ENCODE measurements at places on chromosomes 5 and 9.

- DNase-seq = no peak
Observed at GRCh38 chr5:137696481-137696880, 39.4 kb downstream of the KLHL3 start.

DNA sequence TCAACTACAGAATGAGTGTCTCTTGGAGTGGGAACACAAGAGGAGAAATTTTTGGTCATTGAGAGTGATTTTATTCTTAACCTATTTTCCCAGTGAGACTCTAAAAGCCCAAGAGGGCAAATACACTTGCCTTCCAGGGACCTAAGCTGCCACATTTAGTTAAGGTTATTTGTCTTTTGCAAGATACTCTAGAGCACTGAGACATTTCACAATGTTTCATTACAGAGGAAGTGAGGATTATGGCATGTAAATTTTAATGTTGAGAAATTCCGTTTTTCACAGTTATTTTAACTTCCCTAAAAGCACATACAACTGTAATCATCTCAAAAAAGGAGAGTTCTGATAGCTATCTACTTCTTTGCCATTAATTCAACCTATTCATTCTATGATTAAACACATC is 38.7 kb upstream of the RAB3C start:
- no peak for DNase-seq

DNA sequence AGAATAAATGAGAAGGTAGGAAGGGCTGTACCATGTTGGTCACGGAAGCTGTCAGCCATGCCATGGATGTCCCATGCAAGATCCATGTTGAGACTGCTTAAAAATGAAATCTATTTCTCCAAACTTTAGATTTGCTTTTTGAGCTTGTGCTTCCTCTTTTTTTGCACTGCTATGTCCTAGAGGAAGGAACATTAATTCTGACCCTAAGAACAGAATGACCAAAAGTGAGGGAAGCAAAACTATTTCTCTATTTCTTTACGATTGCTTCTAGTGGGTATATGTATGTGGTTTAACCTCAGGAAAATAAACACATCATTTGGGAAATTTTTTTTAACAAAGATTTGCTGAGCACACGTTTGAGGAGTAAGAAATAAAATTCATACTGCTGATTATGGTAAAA is 84.6 kb downstream of the USP20 start:
- DNase-seq = no peak

- no peak for DNase-seq
Observed at GRCh38 chr5:78591138-78591612, 57.4 kb downstream of the LHFPL2 start.

- DNase-seq = no peak
Observed at GRCh38 chr5:15073453-15073852, 201.9 kb upstream of the ANKH start.

DNA sequence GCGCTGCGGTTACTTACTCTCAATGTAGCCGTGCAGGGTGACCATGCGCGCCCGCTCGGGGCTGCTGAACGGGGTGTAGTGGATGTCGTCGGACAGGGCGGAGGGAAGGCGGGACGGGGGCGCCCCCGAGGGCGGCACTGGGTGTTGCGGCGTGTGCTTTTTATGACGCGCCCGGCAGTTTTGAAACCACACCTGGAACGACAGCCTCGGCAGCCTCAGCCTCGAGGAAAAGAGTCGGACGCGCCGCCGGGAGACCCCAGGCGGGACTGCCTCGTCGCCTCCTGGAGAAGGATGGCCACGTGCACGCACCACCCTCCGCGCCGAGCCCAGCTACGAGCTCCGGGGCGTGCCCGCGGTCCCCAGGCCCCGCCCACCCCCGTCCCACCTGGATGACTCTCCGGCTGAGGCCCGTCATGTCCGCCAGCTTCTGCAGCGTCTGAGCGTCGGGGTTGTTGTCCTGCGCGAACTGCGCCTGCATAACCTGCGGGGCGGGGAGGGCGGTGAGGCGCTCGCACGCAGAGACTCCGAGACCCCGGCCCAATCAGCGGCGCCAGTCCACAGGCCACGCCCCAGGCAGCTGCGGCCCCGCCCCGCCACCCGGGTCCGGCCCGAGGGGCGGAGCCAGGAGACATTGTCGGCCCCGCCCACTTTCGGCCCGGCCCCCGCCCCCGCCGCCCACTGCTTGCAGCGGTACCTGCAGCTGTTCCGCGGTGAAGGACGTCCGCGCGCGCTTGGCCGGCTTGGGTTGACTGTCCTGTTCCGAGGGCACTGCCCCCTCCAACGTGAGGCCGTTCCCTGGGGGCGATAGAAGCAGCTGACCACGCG is 15.0 kb downstream of the LHX6 start:
- no peak for DNase-seq

DNA sequence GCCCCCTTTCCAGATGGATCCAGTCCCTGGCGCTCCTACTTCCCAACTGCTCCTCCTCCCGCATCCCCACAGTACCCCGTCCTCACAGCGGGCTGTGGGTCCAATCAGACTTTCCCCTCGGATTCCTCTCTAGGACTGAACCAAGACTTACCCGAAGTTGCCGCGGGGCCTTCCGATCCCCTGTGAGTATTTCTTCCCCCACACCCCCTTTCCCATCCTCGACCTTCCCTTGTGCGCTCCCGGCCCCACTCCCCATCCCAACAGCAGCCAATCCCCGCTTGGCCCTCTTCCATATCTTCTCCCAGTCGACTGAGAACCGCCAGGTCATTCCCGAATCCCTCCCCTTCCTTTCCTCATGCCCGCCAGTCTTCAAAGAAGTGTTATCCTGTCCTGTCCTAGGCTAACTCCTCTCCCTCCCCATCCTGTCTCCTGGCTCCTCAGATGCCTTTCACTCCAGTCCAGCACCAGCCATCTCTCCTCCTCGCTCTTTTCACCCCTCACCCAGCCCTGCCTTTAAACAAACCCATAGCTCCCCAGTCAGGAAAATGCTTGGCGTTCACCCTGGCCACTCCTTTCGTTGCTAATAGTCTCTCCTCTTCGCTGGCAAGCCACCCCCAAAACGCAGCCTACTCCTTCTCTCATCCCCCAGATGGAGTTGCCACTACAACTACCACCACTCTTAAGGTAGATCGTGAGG is 646 bp downstream of the SWI5 start:
- no peak for DNase-seq

GRCh38 chr9:97924386-97924785 is 2.1 kb upstream of the TRMO start:
- no peak for DNase-seq

DNA sequence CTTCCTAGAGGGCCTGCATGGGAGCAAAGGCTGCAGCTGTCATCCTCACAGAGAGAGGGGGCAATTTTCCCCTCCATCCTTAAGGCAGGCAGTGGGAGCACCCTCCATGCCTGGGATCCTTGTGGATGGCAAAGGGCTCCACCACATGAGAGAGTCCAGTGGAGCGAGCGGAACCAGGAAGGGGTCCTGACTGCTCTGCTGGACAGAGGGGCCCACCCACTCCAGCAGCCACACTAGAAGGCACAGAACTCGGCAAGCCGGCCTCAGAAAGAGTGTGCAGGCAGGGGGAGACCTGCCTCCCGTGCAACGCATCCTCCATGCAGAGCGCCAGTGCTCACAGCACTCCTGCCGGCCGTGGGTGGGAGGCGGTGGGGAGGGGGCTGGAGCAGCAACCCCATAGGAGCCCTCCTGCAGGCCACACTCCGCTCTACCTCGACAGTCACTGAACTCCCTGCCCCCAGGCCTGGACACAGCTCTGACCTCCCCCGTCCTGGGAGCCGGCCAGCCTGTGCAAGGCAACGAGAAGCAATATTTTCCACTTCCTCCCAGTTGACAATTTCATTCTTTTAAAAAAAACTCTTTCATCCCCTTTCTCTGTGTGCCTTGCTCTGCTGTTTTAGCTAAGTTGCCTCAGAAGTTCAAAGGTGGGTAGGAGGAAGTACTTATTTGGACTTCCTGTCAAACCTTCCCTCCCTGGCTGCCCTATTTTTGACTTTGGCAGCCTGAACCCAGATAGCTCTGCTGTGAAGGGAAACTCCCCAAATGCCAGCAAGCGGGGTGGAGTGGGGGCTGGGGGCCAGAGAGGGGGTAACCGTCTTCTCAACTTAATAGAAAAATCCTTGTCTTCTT is 5.3 kb upstream of the LCP2 start:
- no peak for DNase-seq

- no peak for DNase-seq
Observed at GRCh38 chr9:6829027-6829426, 71.3 kb downstream of the KDM4C start.

DNA sequence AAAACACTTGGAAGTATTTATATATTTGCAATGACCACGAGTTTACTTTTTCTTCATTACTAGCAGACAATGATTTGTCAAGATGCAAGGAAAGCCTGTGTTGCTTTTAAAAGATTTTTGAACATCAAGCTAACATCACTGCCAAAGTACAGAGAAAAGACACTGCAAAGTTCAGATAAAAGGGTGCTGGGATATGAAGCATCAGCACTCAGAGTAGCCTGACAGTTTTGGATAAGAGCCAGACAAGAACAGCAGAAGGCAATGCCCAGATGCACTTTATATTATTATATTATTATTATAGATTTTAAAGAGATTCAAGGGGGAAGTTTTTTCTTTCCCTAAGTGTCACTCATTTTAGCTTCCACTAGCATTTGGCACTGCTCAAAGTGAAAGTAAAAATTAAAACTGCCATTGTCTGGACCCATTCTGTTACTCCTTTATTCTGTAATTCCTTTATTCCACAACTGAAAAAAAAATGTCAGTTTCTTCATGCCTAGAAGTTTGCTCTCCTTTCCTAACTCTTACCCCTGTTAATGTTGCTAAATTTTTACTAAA is 240.6 kb downstream of the EFNA5 start:
- no peak for DNase-seq

DNA sequence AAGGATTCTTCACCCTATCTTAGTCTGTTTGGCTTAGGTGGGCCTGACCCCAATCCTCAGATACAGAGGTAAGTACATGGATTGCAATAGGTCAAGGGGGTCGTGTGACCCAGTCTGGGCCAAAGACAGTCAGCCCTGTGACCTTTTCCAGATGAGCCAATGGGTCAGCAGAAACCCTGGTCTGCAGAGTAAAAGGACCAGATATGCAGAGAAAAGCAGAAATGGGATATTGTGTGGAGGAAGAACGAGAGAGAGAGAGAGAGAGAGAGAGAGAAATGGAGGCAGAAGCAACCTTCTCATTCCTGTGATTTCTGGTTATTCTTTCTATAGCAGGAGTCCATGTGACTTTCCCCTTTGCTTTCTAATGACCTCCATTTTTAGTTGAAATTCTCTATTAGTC is 40.4 kb upstream of the CRB2 start:
- DNase-seq = no peak

DNA sequence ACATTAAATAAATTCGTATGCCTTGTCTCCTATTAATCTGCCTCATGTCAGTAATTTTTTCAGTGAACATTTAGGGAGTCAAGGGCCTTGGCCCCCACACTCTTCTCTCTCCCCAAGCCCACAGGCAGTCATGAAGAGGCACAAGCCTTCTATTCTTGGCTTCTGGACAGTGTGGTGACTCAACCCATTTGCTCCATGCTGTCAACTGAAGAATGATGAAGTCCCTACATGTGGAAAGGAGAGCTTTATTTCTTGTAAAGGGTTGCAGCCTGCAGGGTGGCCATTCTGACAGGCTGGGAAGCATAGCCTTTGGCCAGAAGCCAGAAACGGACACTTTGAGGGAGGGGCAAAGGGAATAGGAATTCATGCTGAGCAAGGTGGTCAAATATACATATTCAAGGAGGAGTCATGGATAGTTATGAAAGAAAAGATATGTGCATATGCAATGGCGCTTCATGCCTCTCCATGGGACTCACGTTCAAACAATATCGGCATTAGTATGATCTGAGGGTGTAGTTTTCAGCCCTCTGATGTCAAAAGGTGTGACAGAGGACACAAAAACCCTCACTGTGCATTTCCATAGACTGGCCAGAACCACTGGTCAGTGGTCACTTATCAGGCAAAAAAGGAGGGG is 31.3 kb downstream of the ANKRA2 start:
- DNase-seq = no peak

GRCh38 chr5:34570721-34571676 is 85.1 kb upstream of the RAI14 start:
- DNase-seq = no peak

- DNase-seq = no peak
Observed at GRCh38 chr9:121357011-121357410, 13.0 kb downstream of the STOM start.

GRCh38 chr9:133787754-133788025 is 49.5 kb upstream of the SARDH start:
- DNase-seq = no peak

GRCh38 chr5:58893551-58893950 is 310.7 kb downstream of the RAB3C start:
- no peak for DNase-seq

- peak; percentile 52 for DNase-seq
Observed at GRCh38 chr9:126160067-126160853, 166.4 kb upstream of the MVB12B start.

DNA sequence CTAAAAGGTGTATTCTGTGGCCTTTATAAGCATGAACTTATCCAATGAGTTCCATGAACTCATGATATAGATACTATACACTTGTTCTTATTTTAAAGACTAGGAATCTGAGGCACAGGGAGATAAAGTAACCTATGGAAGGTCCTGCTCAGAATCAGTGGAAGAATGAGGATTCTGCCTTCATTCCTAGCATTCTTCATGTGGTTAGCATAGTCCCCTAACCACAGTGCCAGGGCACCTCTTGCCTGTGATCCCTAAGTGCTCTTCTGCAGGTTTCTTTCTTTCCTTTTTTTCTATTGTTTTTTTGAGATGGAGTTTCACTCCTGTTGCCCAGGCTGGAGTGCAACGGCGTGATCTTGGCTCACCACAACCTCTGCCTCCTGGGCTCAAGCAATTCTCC is 174.1 kb downstream of the C9orf152 start:
- DNase-seq = no peak

GRCh38 chr5:146130440-146131045 is 25.2 kb upstream of the PLAC8L1 start:
- DNase-seq = no peak

DNA sequence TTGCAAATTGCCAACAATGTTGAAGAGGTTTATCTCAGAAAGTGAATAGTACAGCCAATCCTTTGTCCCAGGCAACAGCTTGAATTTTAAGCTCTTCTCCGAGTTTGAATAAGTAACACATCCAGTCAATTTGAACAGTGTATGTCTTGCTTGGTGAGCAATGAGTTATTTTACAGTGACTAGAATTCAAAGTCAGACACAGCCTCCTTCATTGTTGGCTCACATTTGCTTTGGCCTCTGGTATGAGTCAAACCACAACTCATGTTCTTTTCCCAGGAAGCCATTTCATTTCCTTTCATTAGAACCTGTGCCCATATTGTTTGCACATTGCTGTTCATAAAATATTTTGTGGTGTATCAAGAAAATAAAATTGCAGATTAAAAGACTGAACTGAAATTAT is 622.0 kb upstream of the DAB2 start:
- DNase-seq = no peak

DNA sequence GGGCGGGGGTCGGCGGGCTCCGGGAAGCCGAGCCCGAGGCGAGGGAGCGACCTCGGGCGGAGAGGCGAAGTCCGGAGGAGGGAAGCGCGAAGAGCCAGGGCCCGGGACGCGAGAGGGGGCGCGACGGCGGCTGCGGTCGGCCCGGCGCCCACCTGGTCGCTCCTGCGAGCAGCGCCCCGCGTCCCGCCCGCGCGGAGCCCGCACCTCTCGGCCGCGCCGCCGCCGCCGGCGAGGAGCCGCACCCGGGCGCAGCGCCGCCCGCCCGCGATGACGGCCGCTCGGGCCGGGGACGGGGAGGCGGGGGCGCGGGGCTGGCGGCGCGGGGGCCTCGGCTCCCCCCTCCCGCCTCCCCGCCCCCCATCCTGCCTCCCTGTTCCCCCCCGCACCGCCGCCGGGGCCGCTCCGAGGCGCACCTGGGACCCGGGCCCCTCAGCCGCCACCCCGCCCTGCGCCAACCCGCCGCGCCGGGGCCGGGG is 2.6 kb downstream of the NR5A1 start:
- DNase-seq = no peak

GRCh38 chr9:37408933-37409710 is 13.4 kb upstream of the GRHPR start:
- no peak for DNase-seq
